WTC11 (cell line): ENCODE measurements at places on chromosomes 7 and 10.

- peaks cover 40% of the 10 kb centered on the region for H3K4me1 ChIP-seq
- no peak overlapping the region for H3K27ac ChIP-seq
- no peaks in the 10 kb centered on the region for H3K36me3 ChIP-seq
- no peak overlapping the region; the same call in 1 of the 2 replicates for H3K4me3 ChIP-seq
- peaks cover 21% of the 10 kb centered on the region for H3K27me3 ChIP-seq
Observed at GRCh38 chr10:112838784-112839481, 111.1 kb upstream of the TCF7L2 start.

- H3K4me1 ChIP-seq = peaks cover 16% of the 10 kb centered on the region
- peak; percentile 82 for DNase-seq
- peaks cover 6% of the 10 kb centered on the region; the same call in 1 of the 2 replicates for H3K27me3 ChIP-seq
- H3K4me3 ChIP-seq = peak within 1 kb of the TSS; percentile 93
Observed at GRCh38 chr7:105388356-105389087, at the start of gene SRPK2. SRPK2 (minus strand) TSS chr7:105388921.

DNA sequence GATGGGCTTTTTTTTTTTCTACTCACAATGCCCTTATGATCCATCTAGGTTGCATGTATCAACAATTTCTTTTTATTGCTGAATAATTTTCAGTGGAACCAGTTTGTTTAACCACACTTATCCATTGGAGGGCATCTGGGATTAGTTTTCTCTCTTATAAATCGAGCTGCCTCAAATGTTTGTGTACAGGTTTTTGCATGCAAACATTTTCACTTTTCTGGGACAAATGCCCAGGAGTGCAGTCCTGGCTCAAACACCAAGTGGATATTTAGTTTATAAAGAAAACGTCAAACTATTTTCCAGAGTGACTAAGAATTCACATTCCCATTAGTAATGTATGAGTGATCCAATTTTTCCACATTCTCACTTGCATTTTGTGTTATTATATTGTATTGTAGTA lies 313.4 kb downstream of the CXCL12 start:
- no peak overlapping the region for H3K4me3 ChIP-seq
- H3K36me3 ChIP-seq = no peaks in the 10 kb centered on the region
- H3K27me3 ChIP-seq = no peaks in the 10 kb centered on the region; the same call in 1 of the 2 replicates
- H3K27ac ChIP-seq = no peak overlapping the region
- DNase-seq = no peak
- H3K4me1 ChIP-seq = no peaks in the 10 kb centered on the region

DNA sequence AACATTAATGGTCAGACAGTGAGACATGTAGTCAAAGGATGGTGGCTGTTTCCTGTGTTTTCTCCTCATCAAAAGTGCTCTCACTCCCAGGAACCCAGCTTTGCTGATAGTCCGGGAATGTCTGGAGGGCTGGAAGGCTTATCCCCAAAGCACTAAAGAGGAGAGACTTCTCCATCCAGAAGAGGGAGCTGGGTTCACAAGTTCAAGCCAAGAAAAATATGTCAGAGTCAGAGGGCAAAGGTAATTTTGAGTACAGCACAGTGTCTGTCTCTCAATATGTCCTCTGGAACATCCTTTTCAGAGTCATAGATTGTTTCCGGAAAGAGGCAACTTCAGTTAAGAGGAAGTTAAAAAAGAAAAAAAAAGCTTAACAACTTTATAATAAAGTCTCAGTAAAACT lies 281.5 kb upstream of the PHYHIPL start:
- H3K27me3 ChIP-seq = no peaks in the 10 kb centered on the region
- H3K27ac ChIP-seq = no peak overlapping the region
- no peak overlapping the region for H3K4me3 ChIP-seq
- H3K36me3 ChIP-seq = no peaks in the 10 kb centered on the region
- DNase-seq = no peak
- peaks cover 30% of the 10 kb centered on the region for H3K4me1 ChIP-seq

DNA sequence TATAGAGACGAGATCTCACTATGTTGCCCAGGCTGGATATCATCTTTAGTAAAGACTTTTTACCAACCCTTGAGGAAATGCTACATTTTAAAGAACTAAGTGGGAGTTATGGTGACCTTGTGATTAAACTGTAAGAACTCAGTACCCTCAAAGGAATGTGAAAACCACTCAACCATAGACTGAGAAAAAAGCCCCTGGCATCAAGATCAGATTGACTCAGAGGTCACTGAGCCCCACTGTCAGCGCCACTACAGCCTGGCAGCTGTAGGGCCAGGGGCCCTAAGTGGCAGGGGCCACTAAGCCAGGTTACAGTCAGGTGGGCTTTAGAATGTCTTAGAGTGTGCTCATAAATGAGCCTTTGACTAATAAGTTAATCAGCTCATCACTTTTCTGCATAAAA lies 55.9 kb downstream of the APBB1IP start:
- H3K36me3 ChIP-seq = peaks cover 18% of the 10 kb centered on the region
- H3K27me3 ChIP-seq = no peaks in the 10 kb centered on the region
- H3K4me1 ChIP-seq = no peaks in the 10 kb centered on the region
- no peak overlapping the region for H3K4me3 ChIP-seq
- H3K27ac ChIP-seq = no peak overlapping the region

- no peak for DNase-seq
- no peak overlapping the region for H3K27ac ChIP-seq
- H3K27me3 ChIP-seq = no peaks in the 10 kb centered on the region; the same call in 1 of the 2 replicates
- H3K4me3 ChIP-seq = no peak overlapping the region
Observed at GRCh38 chr7:26685606-26686005, 178.8 kb downstream of the SKAP2 start.

DNA sequence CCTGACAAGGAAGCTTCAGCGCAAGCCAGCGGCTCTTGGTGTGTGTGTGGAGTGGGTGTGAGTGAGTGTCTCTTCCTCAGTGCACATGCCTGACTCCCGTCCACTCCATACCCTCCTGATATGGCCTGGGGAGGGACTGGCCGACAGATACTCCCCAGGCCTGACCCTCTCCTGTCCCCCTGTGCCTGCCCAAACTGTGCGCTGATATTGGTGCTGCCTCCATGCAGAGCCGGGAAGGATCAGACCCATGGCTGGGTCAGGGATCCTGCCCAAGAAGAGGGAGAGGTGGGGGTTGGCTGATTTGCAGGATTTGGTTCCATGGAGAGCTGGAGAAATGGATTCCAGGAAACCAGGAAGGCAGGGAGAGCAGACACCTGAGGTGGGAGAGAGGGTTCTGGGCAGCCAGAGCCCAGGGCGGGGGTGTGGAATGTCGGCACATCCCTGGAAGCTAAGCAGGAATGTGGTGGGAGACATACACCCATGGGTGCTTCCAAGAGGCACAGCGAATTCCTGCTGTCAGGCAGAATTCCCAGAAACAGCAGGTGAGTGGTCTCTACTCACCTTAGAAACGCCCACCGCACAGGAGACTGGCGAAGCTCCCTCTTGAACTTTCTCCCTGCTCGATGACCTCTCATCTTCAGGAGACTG lies 6.3 kb downstream of the CALML5 start:
- H3K4me1 ChIP-seq = peaks cover 7% of the 10 kb centered on the region
- peaks cover 3% of the 10 kb centered on the region; the same call in 1 of the 2 replicates for H3K27me3 ChIP-seq
- H3K36me3 ChIP-seq = peaks cover 16% of the 10 kb centered on the region

DNA sequence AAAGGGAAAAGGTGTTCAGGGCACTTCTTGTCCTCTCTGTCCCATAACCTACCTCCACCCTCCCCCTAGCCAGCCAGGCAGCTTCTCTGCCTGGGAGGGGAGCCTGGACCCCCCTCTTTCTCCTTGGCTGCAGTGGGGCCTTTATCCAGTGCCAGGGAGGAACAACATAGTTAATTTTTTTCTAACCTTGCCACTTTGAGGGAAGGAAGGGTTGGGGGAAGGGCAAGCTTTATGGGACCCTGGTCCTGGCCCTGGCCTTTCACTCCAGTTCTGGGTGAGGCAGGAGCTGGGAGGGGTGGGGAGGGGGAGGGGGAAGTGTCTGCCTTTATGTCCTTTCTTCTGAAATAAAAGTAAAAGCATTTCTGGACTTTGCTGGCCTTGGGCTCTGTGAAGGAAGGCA lies 4.5 kb downstream of the VGF start:
- peaks cover 58% of the 10 kb centered on the region for H3K4me1 ChIP-seq
- H3K36me3 ChIP-seq = peaks cover 5% of the 10 kb centered on the region; the same call in 1 of the 2 replicates
- H3K27me3 ChIP-seq = peaks cover 25% of the 10 kb centered on the region
- DNase-seq = no peak
- H3K4me3 ChIP-seq = no peak overlapping the region
- H3K27ac ChIP-seq = no peak overlapping the region
